ENCODE measurements at places on chromosomes 16 and 17.

DNA sequence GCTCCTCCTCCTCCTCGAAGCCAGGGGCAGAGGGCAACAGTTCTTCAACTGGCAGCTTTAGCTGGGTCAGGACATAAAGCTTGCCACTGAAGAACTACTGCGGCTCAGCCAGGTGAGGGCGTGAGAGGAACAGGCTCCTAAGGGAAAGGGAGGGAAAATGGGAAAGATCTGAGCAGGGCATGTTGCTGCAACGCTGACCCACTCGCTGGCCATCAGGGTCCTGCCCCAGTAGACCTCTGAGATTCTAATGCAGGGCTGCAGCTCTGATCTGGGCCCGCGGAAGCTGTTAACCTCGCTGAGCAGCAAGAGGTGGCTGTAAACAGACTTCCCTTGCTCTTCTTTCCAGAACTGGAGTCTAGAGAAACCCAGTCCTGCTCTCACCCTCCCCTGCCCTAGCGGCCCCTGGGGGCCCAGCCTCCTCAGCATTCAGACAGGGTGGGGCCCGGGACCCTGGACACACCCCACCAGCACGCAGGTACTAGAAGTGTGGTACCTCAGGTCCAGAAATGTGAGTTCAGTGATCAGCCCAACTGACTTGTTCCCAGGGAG lies 3.8 kb upstream of the TLCD2 start:
- DNase-seq = no peak

- peak; percentile 28 for DNase-seq
Observed at GRCh38 chr17:31877911-31878702, 19.1 kb upstream of the COPRS start.

DNA sequence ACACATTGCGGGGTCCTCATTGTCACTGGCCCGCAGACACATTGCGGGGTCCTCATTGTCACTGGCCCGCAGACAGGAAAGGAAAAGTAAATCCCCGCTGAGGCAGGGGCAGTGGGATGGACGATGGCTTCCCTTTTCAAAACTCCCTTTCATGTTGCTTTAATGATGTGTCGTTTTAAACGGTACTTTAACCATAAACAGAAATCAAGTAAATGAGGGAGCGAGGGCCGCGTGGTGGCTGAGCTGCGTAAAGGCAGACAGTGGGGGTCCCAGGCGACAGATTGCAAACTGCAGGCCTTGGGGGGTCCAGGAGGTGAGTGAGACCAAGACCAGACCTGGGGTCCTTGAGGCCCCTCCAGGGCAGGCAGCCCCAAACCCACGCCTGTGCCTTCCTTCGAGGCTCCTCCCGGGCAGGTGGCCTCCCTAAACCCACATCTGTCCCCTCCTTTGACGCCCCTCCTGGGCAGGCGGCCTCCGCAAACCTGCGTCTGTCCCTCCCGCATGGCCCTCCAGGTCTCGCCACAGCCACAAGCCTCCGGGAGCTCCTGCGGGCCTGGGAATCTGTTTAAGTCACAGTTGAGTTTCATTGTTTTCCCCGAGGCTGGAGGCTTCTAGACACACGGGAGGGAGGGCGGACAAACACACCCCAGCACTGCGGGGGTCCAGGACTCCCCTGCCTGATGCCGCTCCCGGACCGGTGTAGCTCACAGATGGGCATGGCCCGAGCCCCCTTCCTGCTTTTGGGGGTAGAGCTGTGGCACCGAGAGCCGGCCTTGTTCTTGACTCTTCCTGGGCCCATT lies 7.3 kb downstream of the PIEZO1 start:
- DNase-seq = no peak

- no peak for DNase-seq
Observed at GRCh38 chr16:86251682-86252081, 258.6 kb upstream of the FOXF1 start.

DNA sequence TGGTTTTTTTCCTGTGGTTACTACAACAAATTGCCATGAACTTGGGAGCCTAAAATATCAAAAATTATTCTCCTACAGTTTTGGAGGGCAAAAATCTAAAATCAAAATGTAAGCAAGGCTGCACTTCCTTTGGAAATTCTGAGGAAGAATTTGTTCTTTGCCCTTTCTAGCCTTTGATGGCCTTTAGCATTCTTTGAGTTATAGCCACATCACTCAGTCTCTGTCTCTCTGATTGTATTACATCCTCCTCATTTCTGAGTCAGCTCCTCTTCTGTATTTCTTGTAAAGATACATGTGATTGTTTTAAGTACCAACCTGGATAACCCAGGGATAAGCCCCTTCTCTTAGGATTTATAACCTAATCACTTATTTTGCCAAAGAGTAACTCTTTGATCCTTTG lies 282.0 kb downstream of the BCAS3 start:
- DNase-seq = no peak

- no peak for DNase-seq
Observed at GRCh38 chr17:82439829-82440365, 10.7 kb downstream of the CYBC1 start.

DNA sequence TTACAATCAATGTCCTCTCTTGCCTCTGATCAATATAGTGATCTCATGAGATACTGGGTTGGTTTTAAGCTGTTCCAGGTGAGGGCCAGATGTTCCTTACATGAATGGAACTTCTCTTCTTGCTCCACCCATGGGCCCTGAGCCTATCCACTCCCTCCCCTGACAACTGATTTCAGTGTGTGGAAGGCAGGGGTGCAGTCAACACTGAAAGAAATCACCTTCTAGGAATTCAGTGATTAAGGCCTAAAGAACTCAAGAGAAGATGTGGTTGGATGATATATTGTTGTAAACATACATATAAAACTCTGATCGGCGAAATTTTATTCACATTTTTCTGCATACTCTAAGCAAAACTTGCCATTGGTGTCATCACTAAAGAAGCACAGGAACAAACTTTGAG lies 6.7 kb upstream of the GOSR2 start:
- DNase-seq = no peak

GRCh38 chr16:20614186-20615141 lies 38.3 kb upstream of the ACSM2B start:
- no peak for DNase-seq

DNA sequence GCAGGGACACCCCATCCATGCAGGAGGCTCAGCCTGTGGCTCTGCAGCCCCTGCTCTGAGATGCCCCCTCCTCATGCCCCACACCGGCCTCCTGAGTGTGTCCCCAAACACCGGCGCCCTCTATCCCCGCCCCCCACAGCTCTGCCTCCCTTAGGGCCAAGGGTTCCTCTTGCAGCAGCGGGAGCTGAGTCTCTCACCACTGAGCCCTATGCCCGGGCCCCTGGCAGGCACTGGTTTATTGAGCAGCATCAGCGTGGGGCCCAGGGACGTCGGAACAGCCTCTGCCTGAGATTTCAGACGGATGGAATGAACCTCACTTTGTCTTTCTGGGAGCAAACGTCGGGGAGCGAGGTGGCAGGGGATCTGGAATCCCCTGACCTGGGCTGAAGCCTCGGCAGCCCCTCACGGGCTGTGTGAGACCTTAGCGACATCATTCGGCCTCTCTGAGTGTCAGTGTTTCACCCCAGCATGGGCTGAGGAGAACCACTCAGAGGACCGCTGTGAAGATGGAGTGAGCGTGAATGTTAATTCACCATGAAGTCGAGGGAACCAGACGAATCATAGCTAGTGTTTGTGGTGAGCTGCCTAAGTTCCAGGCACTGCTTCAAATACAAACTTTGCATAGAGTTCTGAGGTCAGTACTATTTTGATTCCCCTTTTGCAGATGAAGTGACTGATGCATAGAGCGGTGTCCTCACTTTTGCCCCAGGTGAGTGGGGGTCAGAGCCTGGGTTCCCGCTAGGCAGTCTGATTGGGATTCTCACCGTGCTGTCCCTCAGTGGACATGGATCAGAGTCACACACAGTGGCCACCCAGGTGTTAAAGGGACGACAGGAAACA lies 5.3 kb upstream of the C16orf74 start:
- no peak for DNase-seq

- no peak for DNase-seq
Observed at GRCh38 chr17:9330611-9331271, 244.9 kb downstream of the STX8 start.

- no peak for DNase-seq
Observed at GRCh38 chr17:67280279-67280678, 35.3 kb upstream of the HELZ start.

GRCh38 chr17:64163468-64163867 lies 33.5 kb upstream of the ERN1 start:
- DNase-seq = no peak

DNA sequence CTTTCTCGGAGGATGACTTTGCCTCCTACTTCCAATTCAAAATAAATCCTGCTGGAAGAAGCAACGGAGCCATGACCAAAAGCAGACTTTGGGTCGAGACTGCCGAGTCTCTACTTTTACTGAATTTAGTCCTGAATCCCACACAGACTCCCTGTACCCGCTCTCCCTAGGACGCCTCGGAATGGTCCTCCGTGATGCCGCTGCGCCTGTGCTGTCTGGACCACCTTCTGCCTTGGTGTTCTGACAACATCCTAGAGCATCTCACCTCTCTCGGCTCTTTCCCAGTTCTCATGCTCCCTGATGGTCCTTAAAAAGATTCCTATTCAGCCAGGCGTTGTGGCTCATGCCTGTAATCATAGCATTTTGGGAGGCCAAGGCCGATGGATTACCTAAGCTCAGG lies 181.1 kb upstream of the HSBP1 start:
- DNase-seq = no peak

GRCh38 chr16:1458336-1458976 lies 14.1 kb upstream of the CCDC154 start:
- DNase-seq = peak; percentile 45

GRCh38 chr17:12918142-12918541 lies 99.7 kb downstream of the ELAC2 start:
- DNase-seq = no peak

- DNase-seq = no peak
Observed at GRCh38 chr17:55598495-55598894, 87.2 kb upstream of the SMIM36 start.

- no peak for DNase-seq
Observed at GRCh38 chr17:42520540-42520951, 15.5 kb upstream of the NAGLU start.

GRCh38 chr17:2171702-2172076 lies 116.8 kb downstream of the HIC1 start:
- DNase-seq = no peak

DNA sequence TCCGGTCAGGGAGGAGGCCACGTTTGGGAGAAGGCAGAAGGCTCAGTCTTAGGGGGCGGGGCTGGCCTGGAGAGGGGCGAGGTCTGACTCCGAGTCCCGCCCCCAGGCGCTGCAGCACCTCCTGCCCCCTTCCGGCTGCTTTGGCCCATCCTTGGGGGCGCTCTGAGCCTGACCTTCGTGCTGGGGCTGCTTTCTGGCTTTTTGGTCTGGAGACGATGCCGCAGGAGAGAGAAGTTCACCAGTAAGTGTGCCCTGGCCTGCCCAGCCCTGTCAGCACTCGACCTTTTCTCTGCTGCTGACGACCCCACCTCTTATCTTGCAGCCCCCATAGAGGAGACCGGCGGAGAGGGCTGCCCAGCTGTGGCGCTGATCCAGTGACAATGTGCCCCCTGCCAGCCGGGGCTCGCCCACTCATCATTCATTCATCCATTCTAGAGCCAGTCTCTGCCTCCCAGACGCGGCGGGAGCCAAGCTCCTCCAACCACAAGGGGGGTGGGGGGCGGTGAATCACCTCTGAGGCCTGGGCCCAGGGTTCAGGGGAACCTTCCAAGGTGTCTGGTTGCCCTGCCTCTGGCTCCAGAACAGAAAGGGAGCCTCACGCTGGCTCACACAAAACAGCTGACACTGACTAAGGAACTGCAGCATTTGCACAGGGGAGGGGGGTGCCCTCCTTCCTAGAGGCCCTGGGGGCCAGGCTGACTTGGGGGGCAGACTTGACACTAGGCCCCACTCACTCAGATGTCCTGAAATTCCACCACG lies 1.5 kb downstream of the TNFRSF12A start:
- peak; percentile 84 for DNase-seq

DNA sequence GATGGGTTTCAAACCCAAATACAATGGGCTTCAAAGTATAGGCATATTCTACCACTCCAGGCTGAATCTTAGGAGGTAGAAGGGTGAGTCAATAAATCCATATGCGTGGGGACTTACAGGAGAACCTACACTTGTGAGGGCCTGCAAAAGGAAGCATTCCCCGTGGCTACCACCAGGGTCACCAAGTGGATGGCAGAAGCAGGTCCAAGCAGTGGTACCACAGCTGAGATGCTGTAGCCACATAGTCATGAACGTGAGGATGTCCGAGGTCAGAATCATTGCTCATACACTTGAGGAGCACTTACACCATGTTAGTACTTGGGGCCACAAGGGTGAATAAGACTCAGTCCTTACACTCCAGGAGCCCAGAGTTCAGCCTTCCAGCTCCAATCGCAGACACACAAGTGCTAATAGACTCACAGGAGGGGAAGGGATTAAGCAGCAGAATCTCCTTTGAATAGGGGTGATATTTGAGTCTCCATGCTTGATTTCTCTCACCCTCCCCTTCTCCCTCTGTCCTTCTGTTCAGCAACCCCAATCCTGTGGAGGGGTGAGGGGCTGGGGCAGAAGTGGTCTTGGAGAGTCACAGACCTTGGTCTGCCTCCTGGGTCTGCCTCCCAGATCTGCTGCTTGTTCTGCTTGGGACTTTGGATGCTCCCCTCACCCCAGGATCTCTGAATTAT lies 42.5 kb upstream of the ASIC2 start:
- DNase-seq = no peak

GRCh38 chr16:16857603-16858283 lies 478.8 kb downstream of the NPIPA7 start:
- no peak for DNase-seq

- peak; percentile 9 for DNase-seq
Observed at GRCh38 chr17:4176808-4177472, 33.9 kb downstream of the CYB5D2 start.

- no peak for DNase-seq
Observed at GRCh38 chr16:73408716-73409115, 360.8 kb upstream of the ZFHX3 start.

DNA sequence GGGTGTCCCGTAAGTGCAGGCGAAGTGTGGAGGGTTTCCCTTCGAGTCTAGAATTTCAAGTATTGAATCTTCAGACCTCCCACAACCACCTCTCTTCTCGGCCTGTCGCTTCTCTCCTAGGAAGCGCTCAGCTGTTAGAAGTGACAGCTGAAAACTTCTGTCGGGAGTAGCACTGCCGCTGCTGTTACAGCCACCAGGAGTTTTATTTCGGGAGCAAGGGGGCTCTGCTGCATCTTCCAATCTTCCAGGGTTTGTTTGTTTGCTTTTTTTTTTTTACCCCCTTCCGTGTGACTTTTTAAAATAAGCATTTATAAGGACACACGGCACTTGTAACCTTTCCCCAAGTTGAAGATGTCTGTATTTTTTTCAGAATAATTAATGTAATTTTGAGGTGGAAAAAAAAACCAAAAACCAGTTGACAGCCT lies 767 bp downstream of the RPS6KB1 start:
- no peak for DNase-seq

Measured in stimulated activated CD8-positive, alpha-beta memory T cell treated with anti-CD3 and anti-CD28 coated beads, Interleukin-15, amount 100 ng/mL, for 48 hours (primary cell).